ENCODE measurements at places on chromosomes 16 and 17. TPM values are rescaled to one million over a fixed set of nuclear protein-coding genes. Genes with fewer than 3 reads are reported as not detected.
A peak's percentile ranks its signal among the peaks of the same experiment; 100 is the strongest.

- no peak for DNase-seq
These were observed at the start of gene SPN for GRCh38 chr16:29663016-29663806. TSS of gene SPN (plus strand) at chr16:29663247. CDS start at chr16:29663729, 482 bp downstream.

- peak; percentile 49 for DNase-seq
These were observed 14.1 kb upstream of the NUDT16L1 start for GRCh38 chr16:4679156-4679849.

DNA sequence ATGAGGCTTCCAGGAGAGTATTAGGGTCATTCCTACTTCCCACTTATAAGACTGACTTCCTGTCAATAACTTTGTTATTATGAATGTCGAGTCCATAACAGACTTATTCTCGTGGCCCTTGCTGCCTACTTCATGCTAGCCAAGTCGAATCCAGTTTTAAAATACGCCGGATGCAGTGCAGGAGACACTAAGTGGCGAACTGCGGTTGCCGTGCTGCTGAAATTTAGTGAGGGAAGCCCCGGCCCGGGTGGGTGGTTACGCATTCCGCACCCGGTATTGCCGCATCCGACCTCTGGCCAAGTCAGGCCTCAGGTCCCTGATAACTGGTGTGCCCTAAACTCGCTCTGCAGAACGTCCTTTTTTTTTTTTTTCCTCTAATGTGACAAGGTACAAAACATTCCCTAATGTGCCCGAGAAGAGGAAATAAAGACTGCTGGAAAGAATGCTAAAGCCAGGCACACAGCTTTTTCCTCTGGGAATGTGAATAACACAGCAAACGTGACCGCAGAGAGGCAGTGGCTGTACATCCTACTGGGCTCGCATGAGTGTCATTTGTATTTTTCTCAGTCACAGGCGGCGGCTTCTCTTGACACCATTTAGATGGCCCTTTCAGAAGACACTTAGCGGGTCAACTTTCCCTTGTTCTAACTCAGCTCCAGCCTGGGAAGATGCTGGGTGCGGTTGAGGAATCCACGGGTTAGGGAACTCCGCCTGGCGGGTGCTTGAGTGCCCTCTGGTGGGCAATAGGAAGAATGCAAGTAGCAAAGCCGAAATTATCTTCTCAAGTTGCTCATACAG is 7.1 kb upstream of the AKTIP start:
- DNase-seq = peak; percentile 68

The TNFRSF13B gene
- not detected for total RNA-seq

GRCh38 chr16:85279825-85280545 is 167.7 kb upstream of the CIBAR2 start:
- DNase-seq = peak; percentile 62

The BTBD17 gene
- total RNA-seq = not detected

All from left ventricle myocardium inferior (tissue), 1 donor.